ENCODE measurements at places on chromosomes 16 and 17.
A peak's percentile ranks its signal among the peaks of the same experiment; 100 is the strongest.

DNA sequence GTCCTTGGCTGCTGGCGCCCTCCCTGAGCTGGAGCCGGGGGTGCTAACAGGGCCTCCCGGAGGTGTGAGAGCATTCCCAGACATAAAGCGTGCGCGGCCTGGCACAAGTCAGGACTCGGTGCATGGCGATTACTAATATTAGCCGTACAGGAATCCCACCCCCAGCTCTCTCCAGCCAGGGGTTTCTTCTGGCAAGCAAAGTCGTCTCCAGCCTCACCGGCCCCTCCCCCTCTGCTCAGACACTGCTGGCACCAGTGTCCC is 5.0 kb downstream of the CASKIN1 start:
- no peak for DNase-seq

DNA sequence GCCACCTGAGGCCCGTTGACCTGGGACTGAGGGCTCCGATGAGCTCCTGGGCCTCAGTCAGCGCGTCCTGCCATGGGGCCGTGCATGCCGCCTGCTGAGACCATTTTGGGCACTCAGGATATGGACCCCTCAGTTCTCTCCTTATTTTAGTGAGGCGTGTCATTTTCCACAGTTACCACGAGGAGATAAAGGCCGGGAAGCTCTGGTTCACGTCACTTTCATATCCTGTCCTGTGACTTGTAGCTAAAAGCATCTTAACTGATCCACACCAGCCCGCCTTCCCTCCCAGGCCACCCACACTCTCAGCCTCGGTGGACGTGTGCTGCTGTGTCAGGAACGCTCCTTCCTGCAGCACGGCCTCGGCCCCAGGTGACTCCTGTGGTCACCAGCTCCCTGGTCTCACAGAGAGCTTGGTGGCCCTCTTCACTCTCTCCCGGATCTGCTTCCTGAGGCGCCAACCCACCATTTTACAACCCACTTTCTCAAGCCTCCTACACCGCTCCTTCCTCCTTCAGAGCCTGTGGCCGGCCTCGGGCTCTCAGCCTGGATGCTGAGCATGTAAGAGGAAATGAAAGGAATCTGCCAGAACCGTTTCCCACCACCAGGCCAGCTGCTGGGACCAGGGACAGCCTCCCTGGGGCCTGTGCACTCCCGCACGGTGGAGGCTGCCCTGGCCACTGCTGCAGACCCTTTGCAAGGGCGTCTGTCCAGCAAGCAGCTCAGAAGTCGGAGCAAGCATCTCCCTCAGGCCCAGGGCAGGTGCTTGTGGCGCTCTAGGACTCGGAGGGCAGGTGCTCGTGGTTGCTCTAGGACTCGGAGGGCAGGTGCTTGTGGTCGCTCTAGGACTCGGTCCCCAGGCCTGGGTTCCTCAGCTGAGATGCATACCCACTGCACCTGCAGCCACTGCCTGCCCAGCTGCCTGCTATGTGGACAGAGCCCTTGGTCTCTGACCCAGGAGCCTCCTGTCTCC is 23.9 kb upstream of the FASN start:
- DNase-seq = peak; percentile 92

GRCh38 chr17:60154616-60155426 is 5.0 kb downstream of the CA4 start:
- DNase-seq = no peak

- DNase-seq = peak; percentile 87
Observed at GRCh38 chr17:8190506-8190905, 526 bp upstream of the BORCS6 start.

- no peak for DNase-seq
Observed at GRCh38 chr16:9739301-9739700, 442.9 kb downstream of the GRIN2A start.

Measured in MV-4-11 (cell line).